Activated CD8-positive, alpha-beta T cell treated with anti-CD3 and anti-CD28 coated beads for 36 hours (primary cell): ENCODE measurements at places on chromosomes 12 and 14.
A peak's percentile ranks its signal among the peaks of the same experiment; 100 is the strongest.

DNA sequence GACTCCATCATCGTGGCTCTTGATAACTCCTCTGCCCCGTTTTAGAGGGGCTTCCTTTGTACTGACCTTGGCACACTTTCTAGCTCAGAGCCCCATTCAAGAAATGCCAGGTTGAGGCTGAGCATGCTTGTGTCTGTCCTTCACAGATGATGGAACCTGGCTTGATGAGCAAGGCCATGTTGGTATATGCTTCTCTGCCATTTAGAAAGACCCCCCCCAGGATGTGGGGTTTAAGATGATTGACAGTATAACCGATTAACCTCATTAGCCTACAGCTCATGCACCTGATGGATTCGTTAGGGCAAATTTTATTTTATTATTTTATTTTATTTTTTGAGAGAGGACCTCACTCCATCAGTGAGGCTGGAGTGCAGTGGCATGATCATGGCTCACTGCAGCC is 21.0 kb downstream of the BATF start:
- DNase-seq: no peak

DNA sequence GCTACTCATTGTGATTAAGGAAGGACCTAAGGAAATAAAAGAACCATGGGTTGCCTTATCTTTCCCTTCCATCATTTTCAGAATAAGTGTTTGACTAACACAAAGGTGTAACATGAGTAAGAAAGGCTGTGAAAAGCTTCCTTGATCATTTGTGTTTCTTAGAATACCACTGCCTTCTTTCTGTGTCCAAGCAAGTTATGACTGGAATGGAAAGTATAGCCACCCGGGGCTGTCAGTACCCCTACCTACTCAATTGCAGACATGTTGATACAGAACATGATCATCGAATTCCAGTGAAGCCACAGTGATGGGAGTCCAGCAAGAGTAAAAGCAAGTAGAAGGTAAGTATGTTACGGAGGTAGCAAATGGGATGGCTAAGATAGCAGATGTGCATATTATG is 209.8 kb downstream of the PELI2 start:
- no peak for DNase-seq

DNA sequence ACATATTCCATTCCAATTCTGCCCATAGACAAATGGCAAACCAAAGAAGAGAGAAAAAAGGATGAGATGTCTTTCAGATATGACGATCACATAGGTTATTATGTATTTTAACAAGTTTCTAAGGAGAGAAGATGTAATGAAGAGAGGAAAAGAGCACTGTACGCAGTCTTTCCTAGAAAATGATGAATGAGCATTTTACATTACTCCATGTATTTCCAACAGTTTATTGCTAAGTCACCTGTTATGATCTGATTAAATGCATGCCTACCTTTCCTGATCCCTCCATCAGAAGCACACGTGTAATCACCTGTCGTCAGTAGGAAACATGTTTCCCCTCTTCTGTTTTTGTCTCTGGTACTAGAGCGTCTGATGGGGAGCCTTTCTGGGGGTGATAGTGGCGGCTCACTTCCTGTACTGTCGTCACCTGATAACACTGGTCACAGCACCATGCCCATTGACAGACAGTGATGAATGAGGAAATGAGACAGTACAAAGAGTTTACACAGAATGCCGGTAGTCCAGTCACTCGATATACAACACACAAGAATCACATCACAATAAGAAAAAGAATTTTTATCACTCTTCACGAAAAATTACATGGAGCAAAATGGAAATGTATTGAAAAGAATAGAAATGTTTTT is 161.6 kb downstream of the KCNC2 start:
- DNase-seq: no peak

- DNase-seq: no peak
Measured at GRCh38 chr12:86186449-86186848, 69.7 kb downstream of the MGAT4C start.

GRCh38 chr14:96254687-96255086 is 1.3 kb upstream of the BDKRB1 start:
- DNase-seq: no peak

DNA sequence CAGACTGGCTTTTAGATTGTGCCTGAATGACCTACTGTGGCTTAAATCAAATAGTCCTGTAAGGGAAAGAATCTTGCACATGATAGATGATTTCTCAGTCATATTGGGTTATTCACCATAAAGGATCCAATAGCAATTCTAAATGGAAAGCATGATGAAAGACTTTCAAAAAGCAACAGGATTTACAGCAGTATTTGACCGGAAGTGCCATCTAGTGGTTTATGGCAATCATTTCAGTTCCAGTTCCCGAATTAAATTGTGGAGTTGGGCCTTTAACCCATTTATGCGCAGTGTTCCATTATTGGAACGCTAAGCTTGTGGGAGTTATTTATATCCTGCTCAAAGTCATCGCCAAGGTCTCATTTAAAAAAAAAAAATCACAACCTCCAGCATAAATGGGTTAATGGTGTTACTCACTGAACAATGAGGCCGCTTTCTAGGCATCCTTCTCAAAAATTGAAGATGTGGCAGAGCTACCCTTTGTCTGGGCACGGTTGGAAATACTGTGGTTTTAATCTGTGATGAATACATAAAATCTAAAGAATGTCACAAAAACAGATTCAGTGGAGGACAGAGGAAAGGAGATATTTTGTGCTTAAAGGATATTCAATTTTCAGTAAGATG is 60.8 kb upstream of the REP15 start:
- peak; percentile 5 for DNase-seq

GRCh38 chr12:70719071-70719470 is 81.8 kb upstream of the PTPRB start:
- DNase-seq: no peak

DNA sequence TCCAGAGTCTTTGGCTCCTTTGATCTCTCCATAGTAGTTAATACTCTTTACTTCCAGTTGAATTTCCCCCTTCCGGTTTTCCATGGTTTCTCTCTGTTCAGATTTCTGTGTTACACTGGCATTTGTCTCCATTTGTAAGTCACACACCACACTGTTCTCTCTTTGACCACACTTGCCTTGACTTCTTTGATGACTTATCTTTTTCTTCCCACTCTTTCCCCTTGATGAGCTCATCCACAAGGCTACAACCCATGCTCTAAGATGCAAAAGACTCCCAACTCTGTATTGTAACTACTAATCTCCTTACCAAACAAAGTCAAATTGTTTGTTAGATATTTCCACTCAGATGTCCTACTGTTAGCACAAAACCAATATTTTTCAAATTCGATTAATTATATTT is 242.7 kb upstream of the E2F7 start:
- no peak for DNase-seq

GRCh38 chr12:121397521-121397920 is 2.4 kb upstream of the RNF34 start:
- DNase-seq: no peak

GRCh38 chr12:873954-874353 is 75.5 kb downstream of the RAD52 start:
- peak; percentile 31 for DNase-seq

GRCh38 chr14:69643430-69644200 is 32.2 kb downstream of the SUSD6 start:
- DNase-seq: peak; percentile 89

GRCh38 chr12:81819991-81820633 is 61.0 kb upstream of the PPFIA2 start:
- no peak for DNase-seq
